Activated CD4-positive, alpha-beta T cell treated with anti-CD3 and anti-CD28 coated beads, Interleukin-2, Interleukin-6, amounts not matched to agents 100 ng/mL and 50 ng/mL, durations not matched to agents 16 hours and 8 hours (primary cell): ENCODE measurements at places on chromosomes 4 and X.

GRCh38 chr4:91598696-91599095, 705.1 kb upstream of the GRID2 start:
- no peak for DNase-seq

DNA sequence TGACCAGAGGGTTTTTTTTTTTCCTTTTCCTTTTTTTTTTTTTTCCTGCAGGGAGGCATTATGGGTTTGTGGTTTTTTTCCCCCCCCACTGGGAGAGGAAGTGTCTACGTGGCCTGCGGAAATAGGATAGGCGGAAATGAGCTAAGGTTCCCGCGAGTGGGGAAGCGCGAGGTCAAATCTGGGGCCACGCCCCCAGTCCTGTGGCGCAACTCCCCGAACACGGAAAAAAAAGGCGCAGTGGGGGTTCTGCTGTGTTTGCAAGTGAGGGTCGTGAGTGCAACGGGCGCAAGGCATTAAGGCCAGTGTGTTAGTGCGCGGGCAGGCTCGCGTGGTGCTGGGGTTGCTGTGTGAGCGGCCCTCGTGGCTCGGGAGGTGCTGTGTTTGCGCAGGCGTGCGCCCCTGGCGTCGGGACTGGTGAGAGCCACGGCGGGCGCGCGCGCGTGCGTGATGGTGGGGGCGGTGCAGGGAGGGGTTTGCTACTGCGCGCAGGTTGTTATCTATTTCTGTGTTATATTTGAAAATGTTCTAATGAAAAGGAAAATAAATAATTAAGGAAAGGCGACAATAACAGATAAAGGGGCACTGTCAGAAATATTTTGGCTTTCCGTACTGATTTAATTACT, 685 bp upstream of the MORF4L2 start:
- DNase-seq, result peak; percentile 88

GRCh38 chr4:188975271-188975670, 836.0 kb downstream of the TRIML1 start:
- DNase-seq, result no peak

- no peak for DNase-seq
These were observed 387.5 kb upstream of the FTHL17 start for GRCh38 chrX:31459361-31459760.

DNA sequence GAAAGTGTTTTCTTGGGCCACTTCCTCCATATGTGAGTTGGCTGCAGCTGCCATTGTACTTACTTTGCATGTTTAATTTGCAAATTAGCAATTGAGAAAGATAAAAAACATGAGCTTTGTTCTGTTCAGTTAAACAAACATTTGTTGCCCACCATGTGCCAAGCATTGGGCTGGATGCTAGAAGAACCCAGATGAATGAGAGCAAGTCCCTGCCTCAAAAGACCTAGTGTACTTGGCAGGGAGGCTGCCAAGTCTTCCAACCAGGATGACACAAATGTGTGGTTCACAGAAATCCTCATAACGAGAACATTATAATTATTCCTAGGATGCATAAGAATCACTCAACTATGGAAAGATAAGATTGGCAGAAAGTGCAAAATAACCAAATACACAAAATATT, 66.7 kb downstream of the GPM6A start:
- no peak for DNase-seq

DNA sequence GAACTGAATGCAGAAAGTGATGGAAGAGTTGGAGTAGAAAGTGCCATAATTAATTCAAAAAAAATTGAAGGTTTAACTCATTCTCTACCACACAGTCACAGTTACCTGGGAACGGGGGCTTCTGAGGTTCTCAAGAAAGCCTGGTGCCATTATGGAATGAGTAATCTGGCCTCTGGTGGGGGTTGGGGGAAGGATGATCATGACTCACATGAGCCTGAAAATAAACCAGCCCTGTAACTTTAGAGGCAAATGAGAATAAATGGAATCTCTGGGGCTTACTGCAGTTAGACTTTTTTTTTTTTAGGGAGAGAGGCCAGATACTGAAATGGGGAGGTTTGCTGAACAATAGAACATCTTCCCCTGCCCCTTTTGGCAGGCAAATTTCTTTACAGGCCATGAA, 55.3 kb downstream of the SOD3 start:
- DNase-seq, result peak; percentile 1

- no peak for DNase-seq
These were observed 29.7 kb downstream of the ADD1 start for GRCh38 chr4:2873329-2873728.

DNA sequence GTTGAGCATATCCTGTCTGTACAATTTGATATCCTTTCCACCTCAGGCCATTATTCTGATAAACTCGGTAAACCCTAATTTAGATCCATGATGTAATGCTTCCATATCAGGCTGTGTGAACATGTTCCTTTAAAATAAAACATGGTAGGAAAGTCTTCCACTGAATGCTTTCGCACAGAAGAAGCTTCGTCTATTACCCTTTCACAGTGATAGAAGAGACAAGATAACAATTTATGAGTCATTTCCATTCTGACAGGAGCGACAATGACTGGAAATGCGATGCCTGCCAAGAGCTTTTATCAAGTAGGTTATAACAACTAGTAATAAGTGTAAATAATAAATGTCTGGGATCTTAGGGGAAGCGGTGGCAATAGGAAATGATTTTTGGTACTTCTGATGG, 98.8 kb downstream of the TTC29 start:
- DNase-seq, result no peak

GRCh38 chr4:71732706-71733105, 51.2 kb downstream of the GC start:
- no peak for DNase-seq

DNA sequence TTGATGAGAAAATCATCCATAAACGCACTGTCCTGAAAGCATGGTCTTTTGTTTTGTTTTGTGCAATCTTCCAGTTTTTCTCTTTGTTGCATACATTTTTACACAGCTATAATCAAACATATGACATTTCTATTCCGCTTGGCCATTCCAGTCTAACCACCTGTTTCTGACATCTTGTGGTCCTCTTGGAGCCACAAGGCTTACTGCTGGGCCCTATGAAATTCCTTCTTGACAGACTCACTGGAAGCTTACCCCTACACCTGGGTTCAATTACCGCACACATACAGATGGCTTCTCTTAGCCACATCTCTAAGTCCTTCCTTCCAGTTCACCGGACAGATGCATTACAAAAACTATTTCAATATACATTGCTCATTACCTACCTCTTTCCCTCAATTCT, 72.4 kb downstream of the PAPSS1 start:
- DNase-seq, result no peak

GRCh38 chrX:25207803-25208475, 192.2 kb upstream of the ARX start:
- no peak for DNase-seq

DNA sequence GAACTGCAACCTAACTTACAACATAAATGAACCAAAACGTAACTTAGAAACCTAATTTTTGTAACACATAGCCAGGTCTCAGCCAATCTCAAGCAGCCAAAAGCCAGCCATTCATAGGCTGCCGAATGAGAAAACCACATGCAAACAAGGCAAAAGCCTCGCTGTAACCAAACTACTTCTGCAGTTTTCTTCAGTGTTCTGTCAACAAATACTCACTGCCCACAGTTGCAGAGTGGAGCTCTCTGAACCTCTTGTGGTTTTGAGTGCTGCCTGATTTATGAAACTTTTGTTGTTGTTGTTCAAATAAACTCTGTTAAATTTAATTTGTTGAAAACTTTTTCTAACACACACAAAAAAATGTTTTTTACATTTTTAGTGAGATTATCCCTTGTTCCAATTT, 251.2 kb downstream of the PAPSS1 start:
- no peak for DNase-seq

- DNase-seq, result no peak
These were observed 52.2 kb downstream of the PRDM5 start for GRCh38 chr4:120870279-120870673.

GRCh38 chr4:70177090-70177489, 18.4 kb upstream of the ODAM start:
- no peak for DNase-seq

- no peak for DNase-seq
These were observed 91.4 kb downstream of the MAOA start for GRCh38 chrX:43747476-43747875.

- DNase-seq, result peak; percentile 91
These were observed 8.6 kb downstream of the NOP14 start for GRCh38 chr4:2954358-2955185.

- peak; percentile 20 for DNase-seq
These were observed 36.8 kb upstream of the TNIP3 start for GRCh38 chr4:121200795-121201472.

- no peak for DNase-seq
These were observed 39.6 kb downstream of the SEC31A start for GRCh38 chr4:82851318-82851717.

GRCh38 chr4:19844446-19844845, 407.3 kb upstream of the SLIT2 start:
- DNase-seq, result no peak

- DNase-seq, result no peak
These were observed 109.0 kb downstream of the UCHL1 start for GRCh38 chr4:41365681-41366080.

DNA sequence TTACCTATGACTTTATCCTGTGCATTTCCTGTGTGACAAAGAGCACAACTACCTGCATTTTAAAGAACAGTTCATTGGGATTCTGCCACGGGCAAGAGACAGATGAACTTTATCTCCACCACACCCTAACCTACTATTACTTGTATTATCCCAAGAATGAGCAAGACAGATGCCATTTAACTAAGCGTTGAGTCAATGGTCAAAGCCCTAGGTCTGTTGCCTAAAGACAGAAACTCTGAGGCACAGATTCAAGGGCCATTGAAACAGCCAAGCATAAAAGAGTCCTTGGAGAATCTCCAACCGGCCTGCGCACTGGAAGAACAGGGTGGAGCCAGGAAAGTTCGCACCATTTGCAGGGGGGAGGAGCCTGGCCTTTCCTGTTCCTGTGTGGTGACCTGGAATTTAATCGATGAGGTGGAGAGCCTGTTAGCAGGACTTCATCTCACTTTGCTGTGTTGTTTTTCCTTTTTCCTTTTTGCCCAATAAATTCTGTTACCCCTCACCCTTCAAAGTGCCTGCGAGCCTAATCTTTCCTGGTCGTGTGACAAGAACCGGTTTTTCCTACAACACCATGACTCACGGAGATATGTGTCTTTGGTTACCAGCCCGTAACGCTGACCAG, 146.4 kb upstream of the DIAPH2 start:
- no peak for DNase-seq

DNA sequence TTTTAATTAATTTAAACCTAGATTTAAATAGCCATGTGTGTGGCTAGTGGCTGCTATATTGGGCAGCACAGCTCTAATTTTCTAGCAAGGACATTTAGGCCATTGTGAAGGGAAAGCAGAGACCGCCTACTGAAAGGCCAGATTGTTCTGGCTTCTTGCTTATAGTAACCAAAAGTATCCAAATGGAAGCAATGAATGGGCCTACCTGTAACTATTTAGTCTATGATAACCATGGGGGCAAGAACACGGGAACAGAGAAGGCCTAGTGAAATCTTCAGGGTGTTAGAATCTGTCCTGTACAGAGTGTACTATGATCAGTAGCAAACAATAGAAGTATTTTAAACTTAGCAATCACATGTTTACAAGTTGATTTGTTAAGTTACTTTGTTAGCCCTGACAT, 16.5 kb upstream of the HPRT1 start:
- DNase-seq, result no peak

DNA sequence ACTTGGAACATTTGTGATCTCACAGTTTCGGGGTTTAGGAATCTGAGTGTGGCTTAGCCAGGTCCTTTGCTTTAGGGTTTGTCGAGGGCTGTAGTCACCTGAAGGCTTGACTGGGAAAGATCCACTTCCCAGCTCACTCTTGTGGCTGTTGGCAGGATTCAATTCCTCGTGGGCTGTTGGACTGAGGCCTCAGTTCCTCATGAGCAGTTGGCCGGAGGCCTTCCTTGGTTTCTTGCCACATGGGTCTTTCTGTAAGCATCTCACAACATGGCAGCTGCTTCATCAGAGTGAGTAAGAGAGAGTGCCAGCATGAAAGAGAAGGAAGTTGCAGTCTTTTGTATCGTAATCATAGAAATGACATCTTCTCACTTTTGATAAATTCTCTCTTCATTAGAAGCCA, 11.1 kb downstream of the TXLNG start:
- DNase-seq, result no peak

- DNase-seq, result no peak
These were observed 76.7 kb downstream of the LRBA start for GRCh38 chr4:150938417-150938816.

DNA sequence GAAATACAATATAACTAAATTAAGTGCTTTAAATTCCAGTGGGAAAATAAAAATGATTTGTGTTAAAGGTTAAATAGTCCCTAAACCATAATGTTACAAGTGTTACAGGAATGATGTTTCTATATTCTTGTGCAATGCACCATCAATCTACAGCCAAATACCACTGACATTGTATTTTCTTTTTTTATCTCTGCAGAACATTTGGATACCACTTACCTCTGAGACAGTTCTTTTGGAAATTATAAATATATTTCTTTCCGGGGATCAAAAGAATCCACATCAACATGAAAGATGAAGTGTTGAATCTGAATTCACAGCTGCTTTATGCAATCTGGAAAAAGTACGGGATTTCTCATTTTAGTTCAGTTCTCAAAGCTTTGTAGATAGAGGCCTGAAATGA, 518.3 kb upstream of the AGA start:
- no peak for DNase-seq

DNA sequence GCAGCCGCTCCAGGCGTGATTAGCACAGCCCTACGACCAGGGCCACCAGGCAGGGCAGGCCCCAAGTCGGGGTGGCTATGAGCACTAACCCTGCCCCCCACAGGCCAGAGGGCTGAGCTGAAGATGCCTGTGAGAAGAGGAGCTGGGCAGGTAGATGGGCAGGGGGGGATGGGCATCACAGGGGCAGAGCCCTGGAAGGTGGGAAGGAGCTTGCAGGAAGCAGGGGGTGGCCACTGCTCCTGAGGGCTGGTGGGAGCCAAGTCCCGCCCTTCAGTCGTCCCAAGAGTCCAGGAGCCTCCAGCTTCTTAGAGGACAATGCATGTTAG, 7.3 kb upstream of the MXD4 start:
- no peak for DNase-seq

GRCh38 chrX:136143711-136144110, 3.6 kb upstream of the FHL1 start:
- no peak for DNase-seq

DNA sequence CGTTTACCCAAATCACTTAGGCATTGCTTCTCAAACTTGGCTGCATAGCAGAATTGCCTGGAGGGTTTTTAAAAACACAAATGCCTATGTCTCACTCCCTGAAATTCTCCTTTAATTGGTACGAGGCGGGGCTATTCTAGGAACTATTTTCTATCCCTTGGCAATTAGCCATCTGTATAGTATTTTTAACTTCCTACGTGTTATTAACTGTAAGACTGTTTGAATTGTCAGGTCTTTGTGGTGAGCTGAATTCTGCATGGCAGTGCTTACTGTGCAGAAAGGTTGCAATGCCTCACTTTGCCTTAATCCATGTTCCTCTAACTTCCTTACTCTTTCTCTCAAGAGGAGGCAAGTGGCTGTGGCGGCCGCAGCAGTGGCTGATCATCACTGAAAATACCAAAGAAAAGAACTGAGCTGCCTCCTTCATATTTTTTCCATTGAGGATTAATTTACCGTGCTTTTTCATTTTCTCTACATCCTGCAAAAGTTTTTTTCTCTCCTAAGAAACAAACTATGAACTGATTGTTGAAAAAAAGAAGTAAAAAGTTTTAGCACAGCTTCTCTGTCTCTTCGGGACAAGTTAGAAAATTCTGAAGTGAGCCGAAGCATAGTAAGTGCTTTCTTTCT, at the start of gene SHROOM3:
Gene SHROOM3 (plus strand): TSS at position 329 of the 627 bp plus-strand sequence. CDS start 824 bp downstream, outside the sequence.
- no peak for DNase-seq

- DNase-seq, result peak; percentile 29
These were observed 1.9 kb downstream of the BCORL1 start for GRCh38 chrX:129984111-129984958.

- peak; percentile 81 for DNase-seq
These were observed 59.5 kb upstream of the NEIL3 start for GRCh38 chr4:177250056-177250696.

- DNase-seq, result no peak
These were observed 339.0 kb upstream of the DDX53 start for GRCh38 chrX:22660756-22661155.
